ENCODE measurements at places on chromosomes 1 and 21.

DNA sequence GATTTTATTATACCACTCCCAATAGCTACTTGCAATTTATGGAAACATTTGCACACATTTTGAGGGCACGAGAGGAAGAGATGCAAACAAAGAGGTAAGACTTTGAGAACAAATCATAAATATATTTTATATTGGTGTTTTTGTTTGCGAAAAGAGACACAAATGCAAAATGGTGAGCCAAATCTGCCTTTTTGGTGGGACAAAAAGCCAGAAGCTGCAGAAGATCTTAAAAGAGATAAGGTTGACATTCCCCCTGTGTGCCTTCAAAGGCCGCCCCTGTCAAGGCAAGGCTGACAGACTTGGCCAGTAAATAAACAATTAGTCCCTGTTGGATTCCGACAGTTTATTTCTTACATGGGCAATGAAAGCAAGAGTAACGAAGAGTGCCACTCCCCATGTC, 122.8 kb downstream of the LBR start:
- no peak for DNase-seq

DNA sequence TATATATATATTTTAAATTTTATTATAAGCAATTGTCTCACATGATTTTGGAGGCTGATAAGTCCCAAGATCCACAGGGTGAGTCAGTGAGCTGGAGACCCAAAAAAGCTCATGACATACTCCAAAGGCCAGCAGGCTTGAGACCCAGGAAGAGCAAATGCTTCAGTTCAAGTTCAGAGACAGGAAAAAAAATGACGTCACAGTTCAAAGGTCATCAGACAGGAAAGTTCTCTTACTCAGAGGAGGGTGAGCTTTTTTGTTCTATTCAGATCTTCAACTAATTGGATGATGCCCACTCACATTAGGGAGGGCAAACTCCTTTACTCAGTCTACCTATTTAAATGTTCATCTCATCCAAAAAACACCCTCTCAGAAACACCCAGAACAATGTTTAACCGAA, 18.2 kb downstream of the RXRG start:
- DNase-seq: no peak

- no peak for DNase-seq
Observed at GRCh38 chr1:12454406-12455391, 163.3 kb downstream of the DHRS3 start.

GRCh38 chr21:14995695-14996490, 68.9 kb downstream of the NRIP1 start:
- no peak for DNase-seq

GRCh38 chr1:224800486-224801119, 128.9 kb upstream of the DNAH14 start:
- DNase-seq: no peak

DNA sequence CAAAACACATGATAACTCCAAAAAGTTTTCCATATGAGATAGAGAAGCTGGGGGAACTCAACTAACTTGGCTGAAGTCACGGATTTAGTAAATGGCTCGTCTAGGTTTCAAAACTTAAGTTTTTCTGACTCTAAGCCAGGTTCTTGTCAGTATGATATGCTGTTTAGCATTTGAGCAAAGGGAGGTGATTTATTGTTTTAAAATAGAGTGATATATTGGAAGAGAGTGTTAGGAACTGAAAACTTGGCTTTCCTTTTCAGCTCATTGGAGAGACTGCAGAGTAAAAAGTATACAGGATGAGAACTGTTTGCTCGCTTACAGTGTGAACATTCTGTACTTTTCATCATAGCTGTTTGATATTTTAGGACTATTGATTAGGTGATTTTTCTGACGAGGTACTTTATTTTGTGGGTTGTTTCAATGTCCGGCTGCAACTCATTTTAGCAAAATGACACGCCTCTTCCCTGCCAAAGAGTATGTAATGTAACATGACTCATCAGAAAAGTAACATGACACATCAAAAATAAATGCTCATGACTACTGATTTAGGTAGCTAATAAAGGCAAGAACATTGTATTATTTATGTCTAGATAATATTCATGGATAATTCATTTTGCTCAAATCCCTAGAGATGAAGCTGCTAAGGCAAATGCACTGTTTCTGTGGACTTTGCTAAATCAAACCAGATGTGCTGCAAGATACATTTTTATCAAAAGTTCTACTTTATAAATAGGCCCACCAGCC, 355.1 kb downstream of the GPATCH2 start:
- no peak for DNase-seq

DNA sequence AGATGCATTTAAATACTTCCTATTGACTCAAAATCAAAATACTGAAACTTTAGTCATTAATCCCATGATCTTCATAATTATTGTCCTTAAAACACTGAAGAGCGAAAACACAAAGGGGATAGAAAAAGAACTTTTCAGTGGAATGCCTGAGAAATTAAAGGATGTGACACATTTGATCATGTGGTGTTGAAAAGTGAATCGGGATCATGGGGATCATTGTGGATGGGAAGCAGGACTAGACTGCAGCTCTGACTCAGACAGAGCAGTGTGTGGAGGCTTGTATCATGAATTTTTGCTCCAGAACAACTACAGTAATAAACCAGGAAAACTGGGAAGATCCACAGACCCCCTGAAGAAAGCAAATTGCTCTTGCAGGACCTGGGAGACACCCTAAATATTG, 161.1 kb upstream of the CXADR start:
- DNase-seq: no peak

- DNase-seq: no peak
Observed at GRCh38 chr1:116243333-116244054, 129.6 kb upstream of the ATP1A1 start.

DNA sequence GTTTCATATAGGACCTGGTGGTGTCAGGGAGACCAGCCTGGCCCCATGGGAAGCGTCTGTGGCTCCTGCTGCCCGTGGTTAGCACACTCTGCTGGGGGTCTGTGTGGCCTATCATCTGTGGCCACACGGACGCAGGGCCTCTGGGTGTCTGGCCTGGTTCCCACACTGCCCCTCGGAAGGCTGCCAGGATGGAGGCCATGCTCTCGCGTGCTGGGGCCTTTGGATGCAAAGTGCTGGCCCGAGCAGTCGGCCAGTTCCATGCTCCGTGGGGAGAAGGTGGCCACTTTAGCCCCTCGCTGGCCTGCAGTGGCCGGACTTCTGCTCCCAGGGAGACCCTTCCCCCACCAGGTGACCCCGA, 20.8 kb upstream of the LRRC3 start:
- DNase-seq: peak; percentile 47

Data from activated effector memory CD4-positive, alpha-beta T cell treated with anti-CD3 and anti-CD28 coated beads, Interleukin-2, amount 50 U/mL, for 16 hours (primary cell).